ENCODE measurements at places on chromosomes 7 and 10. TPM values are rescaled to one million over a fixed set of nuclear protein-coding genes. Genes with fewer than 3 reads are reported as not detected.
A peak's percentile ranks its signal among the peaks of the same experiment; 100 is the strongest.

SYCE1 gene
- polyA plus RNA-seq: not detected

- H3K27ac ChIP-seq: no peak overlapping the region
- DNase-seq: no peak
- H3K4me3 ChIP-seq: no peak overlapping the region
- H3K27me3 ChIP-seq: no peaks in the 10 kb centered on the region
These were observed 155.5 kb downstream of the SVIL start for GRCh38 chr10:29479081-29479925.

DNA sequence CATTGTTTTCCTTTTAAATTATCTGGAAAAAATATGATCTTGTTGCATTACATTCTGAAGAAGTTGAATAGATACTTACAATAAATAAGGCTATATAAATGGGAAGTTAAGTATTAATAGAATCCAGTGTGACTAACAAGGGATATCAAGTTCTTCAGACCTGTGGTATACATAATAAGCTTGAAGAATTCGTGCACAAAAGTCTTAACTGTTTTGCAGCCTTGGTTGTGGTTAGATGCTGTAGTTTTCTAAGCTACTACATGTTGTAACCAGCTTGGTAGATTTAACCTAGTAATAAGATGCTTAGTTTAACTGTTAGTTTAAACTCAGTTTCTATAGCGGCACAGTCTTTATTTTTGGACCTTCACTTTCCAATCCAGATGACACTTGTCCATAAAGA lies 106.2 kb upstream of the GLCCI1 start:
- H3K4me3 ChIP-seq: no peak overlapping the region
- DNase-seq: no peak
- H3K36me3 ChIP-seq: no peaks in the 10 kb centered on the region
- H3K27me3 ChIP-seq: no peaks in the 10 kb centered on the region
- no peak overlapping the region for H3K27ac ChIP-seq

- peak overlapping the region; percentile 99 for H3K4me3 ChIP-seq
- peaks cover 7% of the 10 kb centered on the region for H3K36me3 ChIP-seq
- no peak overlapping the region for H3K27ac ChIP-seq
- DNase-seq: no peak
These were observed 1.9 kb downstream of the VTI1A start for GRCh38 chr10:112448888-112449287.

- no peaks in the 10 kb centered on the region for H3K4me1 ChIP-seq
- H3K36me3 ChIP-seq: no peaks in the 10 kb centered on the region
These were observed 88.8 kb downstream of the CHST15 start for GRCh38 chr10:124004663-124005004.

DNA sequence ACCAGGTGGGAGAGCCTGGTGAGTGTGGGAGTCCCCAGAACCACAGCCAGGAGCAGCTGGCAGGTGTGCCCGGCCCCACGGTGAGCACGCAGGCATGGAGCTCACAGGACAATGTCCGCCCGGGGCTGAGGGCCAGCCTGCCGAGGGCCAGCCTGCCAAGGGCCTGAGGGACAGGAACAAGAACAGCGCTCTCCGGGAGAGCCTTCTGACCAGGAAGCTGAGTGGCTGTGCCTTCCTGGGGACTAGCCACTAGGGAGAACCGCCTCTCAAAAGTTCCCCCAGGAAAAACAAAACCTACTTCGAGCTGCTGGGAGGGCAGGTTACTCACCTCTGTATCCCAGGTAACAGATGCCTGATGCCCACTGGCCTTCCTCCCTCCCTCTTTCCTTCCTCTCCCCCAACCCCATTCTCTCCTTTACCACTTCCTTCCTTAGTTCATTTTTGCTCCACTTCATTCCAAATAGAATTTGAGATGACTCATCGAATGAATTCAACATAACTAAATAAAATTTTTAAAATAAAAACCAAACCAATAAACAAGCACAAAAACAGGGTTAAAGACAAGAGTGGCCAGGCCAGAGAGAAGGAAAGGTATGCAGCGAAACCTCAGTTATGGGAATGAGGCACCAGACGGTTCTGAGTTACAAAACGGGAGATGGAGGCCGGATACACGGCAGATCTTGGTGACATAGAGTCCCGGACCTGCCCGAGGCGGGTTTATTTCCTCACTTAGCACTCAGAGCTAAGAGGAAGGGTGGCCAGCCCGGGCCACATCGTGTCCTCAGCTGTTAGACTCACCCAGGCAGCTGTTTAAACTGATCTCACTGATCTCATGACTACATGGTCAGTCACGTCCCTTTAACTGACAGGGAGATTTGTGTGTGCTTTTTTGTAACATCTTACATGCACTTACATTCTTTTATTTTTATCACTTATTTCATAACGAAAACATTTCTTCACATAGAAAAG lies 128.5 kb downstream of the TNS3 start:
- DNase-seq: no peak
- H3K27me3 ChIP-seq: no peaks in the 10 kb centered on the region
- H3K4me1 ChIP-seq: no peaks in the 10 kb centered on the region

DNA sequence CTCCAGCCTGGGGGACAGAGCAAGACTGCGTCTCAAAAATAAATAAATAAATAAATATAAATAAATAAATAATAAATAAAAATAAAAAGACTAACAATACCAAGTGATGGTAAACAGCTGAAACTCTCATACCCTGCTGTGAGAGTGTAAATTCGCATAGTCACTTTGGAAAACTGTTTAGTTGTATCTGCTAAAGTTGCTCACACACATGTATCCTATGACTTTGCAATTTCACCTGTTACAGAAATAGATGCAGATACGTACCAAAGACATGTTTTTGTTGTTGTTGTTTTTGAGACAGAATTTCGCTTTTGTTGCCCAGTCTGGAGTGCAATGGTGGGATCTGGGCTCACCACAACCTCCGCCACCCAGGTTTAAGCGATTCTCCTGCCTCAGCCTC lies 135.7 kb downstream of the IDE start:
- no peaks in the 10 kb centered on the region for H3K4me1 ChIP-seq
- no peaks in the 10 kb centered on the region for H3K27me3 ChIP-seq
- H3K36me3 ChIP-seq: no peaks in the 10 kb centered on the region
- no peak for DNase-seq
- H3K27ac ChIP-seq: no peak overlapping the region
- no peak overlapping the region for H3K4me3 ChIP-seq

- H3K27me3 ChIP-seq: no peaks in the 10 kb centered on the region
- H3K4me3 ChIP-seq: no peak overlapping the region
- DNase-seq: no peak
- H3K27ac ChIP-seq: no peak overlapping the region
These were observed 58.0 kb downstream of the LCOR start for GRCh38 chr10:96890172-96890513.

All from CD4-positive, CD25-positive, alpha-beta regulatory T cell (primary cell).